ENCODE measurements at places on chromosomes 2 and 18.

GRCh38 chr2:235968155-235968554 is 200.0 kb downstream of the GBX2 start:
- no peak for DNase-seq

DNA sequence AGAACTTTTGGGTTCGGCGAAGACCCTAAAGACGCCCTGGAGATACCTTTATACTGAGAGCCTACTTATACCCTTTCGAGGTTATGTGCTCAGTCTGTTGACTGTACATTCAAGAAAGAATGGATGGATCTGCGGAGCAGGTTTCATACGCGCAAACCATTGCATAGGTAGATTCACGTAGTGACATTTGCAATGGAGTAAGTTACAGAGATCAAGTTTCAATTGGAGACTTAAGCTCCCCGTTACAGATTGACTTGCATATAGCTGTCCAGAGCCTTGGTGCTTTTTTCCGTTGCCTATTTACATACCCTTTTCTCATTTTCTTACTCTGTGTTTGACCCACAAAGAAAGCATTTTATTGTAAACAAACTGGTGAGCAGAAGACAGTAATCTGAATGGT is 923 bp downstream of the PSMD1 start:
- no peak for DNase-seq

DNA sequence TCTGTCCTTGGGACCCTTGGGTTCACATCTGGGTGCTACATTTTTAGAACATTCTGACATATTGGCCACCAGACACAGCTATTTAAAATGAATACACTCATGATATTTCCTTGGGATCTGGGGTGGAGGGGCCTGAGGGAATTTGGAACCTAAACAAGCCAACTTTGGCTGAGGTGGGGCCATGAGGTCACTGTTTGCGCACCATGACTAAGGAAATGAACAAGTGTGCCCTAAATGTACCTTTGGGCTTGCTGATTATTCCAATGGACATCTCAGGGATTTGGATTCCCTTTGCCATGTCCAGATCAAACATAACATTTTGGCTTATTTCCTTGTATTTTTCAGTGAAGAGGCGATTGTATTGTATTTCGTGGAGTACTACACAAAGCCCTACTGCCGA is 80.5 kb upstream of the SEC11C start:
- no peak for DNase-seq

- no peak for DNase-seq
These were observed 112.3 kb downstream of the SEPTIN10 start for GRCh38 chr2:109501461-109501860.

DNA sequence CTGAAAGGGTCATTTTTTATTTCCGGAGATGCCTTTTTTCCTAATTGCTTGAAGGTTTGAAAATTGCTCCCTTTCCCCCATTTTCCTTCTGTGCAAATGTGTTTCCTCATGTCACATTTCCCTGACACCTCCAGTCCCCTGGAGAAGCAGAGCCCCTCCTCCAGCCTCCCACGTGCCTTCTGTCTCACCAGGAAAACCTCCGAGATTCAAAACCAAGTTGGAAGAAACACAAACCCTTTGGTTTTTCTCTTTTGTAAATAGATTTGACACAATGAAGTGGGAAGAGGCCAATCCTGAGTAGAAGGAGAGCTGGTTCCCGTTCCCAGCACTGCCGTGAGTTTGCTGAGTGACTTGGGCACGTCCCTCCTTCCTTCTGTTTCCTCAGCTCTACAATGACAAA is 125.4 kb upstream of the MYCN start:
- DNase-seq = no peak

DNA sequence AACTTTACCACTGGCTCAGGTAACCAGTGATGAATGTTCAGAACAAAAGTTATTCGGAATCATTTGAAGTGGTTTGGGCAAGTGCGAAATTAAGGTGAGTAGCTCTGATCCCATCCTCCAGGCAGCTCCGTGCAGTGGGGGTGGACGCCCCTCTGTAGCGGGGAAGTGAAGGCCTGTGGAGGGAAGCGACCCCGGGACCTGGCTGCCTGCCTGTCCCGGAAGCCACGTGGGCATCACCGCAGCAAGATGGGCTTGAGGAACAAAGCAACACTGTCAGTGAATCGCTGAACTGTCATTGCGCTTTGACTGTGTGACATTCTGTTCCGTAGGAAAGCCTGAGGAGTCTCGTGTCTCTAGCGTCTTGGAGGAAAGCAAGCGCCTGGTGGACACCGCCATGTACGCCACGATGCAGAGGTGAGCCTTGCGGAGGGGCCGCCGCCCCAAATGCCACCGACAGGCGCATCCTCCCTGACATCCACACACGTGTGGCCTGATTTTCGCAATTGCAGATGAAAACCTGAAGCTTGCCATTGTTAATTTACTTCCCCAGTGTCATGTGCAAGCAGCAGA is 9.5 kb downstream of the TPO start:
- no peak for DNase-seq

- DNase-seq = no peak
These were observed 41.6 kb downstream of the RBBP8 start for GRCh38 chr18:22974707-22975106.

DNA sequence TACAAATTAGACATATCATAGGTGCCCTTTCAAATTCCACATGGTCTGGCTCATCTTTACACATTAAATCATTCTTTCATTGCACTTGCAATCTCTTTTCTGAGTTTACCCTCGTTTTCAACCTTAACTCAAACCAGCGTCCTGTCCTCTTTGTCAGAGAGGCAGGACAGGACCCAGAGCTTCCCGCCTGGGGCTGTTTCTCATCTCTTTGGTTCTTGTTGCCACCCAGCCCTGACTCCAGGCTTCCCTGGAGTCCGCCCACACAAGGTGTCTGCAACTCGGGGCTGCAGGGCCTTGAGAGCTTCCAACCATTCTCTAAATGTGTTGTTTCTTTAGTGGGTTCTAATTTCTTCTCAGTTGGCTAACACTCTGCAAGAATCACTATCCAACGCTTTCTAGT is 24.4 kb downstream of the RBMS1 start:
- no peak for DNase-seq

GRCh38 chr2:196233805-196234475 is 62.6 kb upstream of the STK17B start:
- DNase-seq = no peak

DNA sequence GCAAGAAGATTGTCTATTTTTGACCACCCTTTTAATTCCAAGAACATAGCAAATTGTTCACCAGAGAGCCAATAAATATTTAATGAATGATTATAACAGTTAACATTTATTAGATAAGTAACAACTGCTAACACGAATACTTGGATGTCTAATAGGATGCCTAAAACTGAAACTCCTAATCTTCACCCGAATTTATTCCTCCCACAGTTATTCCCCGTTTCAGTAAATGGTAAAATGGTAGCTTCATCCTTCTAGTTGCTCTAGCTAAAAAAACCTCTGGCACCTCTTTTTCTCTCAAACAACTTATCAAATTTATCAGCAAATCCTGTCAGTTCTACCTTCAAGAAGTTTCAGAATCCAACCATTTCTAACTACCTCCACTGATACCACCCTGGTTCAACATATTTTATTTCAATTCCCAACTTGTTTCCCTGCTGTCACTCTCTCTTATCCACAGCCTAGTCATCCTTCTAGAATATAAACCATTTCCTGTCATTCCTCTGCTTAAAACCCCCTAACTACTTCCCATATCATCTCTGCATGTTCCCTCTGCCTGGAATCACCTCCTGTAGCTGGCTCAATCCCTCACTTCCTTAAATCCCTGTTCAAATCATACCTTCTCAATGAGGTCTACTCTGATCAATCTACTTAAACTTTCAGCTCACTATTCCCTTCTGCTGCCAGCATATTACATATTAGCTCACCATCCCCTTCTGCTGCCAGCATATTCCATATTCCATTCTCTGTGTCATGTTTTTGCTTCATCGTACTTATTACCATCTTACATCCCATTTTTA is 93.8 kb downstream of the ROCK2 start:
- peak; percentile 22 for DNase-seq

DNA sequence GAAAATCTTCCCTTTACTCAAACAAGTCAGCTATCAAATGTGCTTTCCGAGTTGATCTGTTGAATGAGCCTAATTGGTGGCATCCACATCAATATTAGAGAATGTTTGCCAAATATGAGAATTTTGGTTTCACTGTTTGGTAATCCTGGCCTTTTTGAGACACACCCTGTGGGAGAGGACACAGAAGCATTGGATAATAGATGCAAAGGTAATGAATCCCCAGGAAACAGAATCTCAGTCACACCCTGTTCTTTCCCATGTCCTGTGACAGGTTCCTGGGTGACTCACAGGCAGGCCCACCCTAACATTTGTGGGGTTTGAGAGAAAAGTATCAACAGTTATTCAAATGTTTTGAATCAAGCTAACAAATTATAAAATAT is 99.8 kb upstream of the PELI1 start:
- DNase-seq = no peak

- peak; percentile 59 for DNase-seq
These were observed at the start of the genes PECR and TMEM169 for GRCh38 chr2:216081487-216082116. TSS of gene PECR (minus strand) at chr2:216081809. CDS start at chr2:216081741, 68 bp downstream. TSS of gene TMEM169 (plus strand) at chr2:216081919. CDS start at chr2:216095964, 14,045 bp downstream.

- DNase-seq = peak; percentile 68
These were observed 1.6 kb downstream of the MTCL1 start for GRCh38 chr18:8706791-8707555.

DNA sequence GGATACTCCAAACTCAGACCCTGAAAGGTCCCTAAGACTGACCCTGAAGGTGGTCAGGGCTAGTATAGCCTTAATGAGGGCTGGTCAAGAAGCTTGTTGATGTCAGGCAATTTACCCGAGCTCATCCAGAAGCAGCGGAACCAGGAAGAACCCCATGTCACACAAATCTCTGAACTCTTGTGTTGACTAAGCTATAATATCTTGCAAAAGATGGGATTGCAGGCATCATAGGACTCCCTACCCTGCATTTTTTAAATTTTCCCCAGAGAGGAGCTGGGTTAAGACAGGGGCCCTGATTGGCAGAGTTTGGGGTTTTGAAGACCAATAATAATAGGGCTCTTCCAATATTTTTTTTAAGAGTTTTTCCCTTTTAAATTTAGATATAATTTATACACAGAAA is 2.0 kb upstream of the PLEKHB2 start:
- DNase-seq = no peak

GRCh38 chr2:216181351-216181750 is 72.2 kb downstream of the XRCC5 start:
- no peak for DNase-seq

GRCh38 chr2:37911296-37911873 is 13.7 kb upstream of the RMDN2 start:
- DNase-seq = no peak

- no peak for DNase-seq
These were observed 17.8 kb downstream of the CTAGE1 start for GRCh38 chr18:22399949-22400348.

DNA sequence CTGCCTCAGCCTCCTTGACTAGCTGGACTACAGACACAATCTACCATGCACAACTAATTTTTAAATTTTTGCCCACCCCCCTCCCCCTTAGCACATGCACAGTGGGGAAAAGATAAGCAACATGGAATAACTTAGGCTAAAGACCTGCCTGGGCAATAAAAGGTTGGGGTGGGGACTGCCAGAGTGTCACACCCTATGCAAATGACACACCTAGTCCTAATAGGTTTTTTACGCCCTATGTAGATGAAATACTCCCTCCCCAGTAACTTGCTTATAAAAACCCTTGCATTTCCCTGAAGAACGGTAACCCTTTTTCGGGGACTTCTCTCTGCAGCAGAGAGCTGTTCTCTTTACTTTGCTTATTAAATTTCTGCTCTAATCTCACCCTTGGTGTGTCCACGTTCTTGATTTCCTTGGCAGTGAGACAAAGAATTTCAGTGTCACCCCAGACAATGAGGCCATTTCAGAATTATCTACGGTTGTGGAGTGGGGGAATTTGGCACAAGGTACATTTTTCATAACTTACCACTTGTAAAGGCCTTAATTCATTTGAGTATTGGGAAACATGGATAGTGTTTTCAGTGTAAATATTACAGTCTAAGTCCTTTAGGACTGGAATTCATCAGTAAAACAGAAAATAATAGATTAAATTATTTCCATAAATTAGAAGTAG is 109.2 kb downstream of the NOL4 start:
- DNase-seq = no peak

GRCh38 chr2:58341047-58341446 is 99.9 kb upstream of the FANCL start:
- DNase-seq = no peak

- DNase-seq = no peak
These were observed 108.4 kb upstream of the YPEL5 start for GRCh38 chr2:30038419-30038818.

- no peak for DNase-seq
These were observed 255.9 kb upstream of the RASGRP3 start for GRCh38 chr2:33220533-33220932.

DNA sequence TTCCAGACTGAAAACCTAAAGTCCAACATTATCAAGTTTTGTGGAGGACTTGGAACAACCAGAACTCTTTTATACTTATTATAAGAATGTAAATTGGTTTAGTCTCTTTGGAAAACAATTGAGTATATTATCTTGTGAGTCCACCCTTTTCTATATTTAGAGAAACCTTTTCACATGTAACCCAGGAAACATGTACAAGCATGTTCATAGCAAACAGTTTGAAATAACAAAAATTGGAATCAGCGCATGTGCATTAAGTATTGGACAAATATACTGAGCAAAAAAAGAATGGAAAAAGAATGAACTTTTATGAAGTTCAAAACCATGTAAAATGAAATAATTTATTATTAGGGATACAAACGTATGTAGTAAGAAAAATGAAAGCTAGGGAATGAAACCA is 246.0 kb downstream of the WDR7 start:
- no peak for DNase-seq

GRCh38 chr2:224984637-224985036 is 57.6 kb downstream of the DOCK10 start:
- no peak for DNase-seq

GRCh38 chr2:176832086-176832485 is 380.5 kb upstream of the HNRNPA3 start:
- no peak for DNase-seq

DNA sequence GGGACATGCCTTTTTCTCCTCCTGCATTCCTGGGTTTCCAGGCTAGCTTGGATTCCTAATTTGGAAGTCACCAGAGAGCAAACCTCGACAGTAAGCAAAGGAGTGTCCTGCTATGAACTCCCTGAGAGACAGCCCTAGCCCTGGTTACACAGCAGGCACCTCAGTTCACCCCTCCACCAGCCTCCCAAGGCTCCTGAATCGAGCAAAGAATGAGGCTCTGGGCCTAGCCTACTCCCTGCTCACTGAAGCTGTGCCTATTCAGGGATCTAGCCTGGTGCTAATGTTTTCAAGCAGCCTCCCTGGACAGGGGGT is 66.7 kb upstream of the RMDN2 start:
- DNase-seq = peak; percentile 92

DNA sequence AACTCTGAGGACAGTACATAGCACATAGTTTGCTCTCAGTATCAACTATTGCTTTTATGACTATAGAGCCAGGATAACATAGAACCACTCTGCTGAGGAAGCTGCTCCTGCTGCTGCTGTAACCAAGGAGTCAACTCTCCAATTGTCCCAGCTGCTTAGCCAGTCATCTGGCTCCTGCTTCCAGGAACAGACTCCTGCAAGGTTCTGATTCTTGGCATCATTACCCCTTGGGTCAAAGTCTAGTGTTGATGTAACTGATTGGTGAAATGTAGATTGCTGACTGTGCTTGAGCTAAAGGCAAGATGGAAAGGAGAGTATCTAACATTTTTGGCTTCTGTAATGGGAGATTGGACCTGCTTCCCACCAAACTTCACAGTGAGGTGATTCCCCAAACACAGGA is 261.9 kb upstream of the FSHR start:
- DNase-seq = no peak

Data from fibroblast of skin of abdomen (primary cell).